ENCODE measurements at places on chromosomes 2 and 18. TPM values are rescaled to one million over a fixed set of nuclear protein-coding genes. Genes with fewer than 3 reads are reported as not detected.

Gene EN1
- 0.27 TPM for total RNA-seq

Gene SCTR
- not detected for total RNA-seq

Gene NLRC4
- total RNA-seq = not detected

GRCh38 chr18:46718501-46719341 lies 38.1 kb downstream of the ST8SIA5 start:
- peak; percentile 97 for DNase-seq

GRCh38 chr18:46555213-46555612 lies 101.8 kb downstream of the LOXHD1 start:
- DNase-seq = no peak

- DNase-seq = peak; percentile 68
Observed at GRCh38 chr2:151878655-151879563, 50.7 kb upstream of the ARL5A start.

GRCh38 chr2:230586328-230586982 lies 126.2 kb upstream of the CAB39 start:
- DNase-seq = no peak

DNA sequence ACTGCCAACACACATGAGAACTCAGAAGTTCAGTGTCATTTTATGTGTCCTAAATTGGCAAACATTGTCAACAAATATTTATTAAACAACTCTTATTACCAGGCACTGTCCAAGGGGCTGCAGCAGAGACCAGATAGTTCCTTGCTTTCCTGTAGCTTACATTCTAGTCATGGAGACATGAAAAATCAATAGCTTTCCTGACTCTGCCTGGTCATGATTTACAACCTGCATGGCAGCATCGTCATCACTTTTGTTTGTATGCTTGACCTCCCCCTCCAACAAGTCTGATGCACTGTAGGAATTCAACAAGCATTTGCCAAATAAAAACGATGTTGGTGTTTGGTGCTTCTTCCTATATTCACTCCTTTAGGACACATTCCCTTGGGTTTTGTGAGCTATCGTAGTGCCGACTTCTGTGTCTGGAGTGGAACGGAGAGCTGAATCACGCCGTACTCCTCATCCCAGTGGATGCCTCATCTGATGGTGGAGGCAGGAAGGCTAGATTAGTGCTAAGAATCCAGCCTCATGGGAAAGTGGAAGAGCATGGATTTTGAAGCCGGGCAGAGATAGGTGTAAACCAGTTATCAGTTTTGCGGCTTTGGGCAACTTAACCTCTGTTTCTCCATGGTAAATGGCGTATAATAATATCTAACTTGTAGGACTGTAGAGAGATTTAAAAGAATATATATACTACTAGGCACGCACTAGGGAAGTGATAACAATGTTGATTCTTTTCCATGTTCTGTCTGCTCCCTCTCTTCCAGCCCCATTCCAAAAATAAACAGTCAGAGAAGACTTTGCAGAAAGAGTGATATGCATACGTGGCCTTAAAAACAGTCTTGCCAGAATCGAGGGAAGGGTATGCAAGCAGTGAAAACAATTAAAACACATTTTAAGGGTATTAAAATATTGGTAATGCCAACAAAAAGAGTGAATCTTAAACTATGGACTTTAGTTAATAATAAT lies 120.5 kb upstream of the ZFP36L2 start:
- DNase-seq = no peak

Measured in M059J (cell line).